ENCODE measurements at places on chromosomes 2 and 18.

DNA sequence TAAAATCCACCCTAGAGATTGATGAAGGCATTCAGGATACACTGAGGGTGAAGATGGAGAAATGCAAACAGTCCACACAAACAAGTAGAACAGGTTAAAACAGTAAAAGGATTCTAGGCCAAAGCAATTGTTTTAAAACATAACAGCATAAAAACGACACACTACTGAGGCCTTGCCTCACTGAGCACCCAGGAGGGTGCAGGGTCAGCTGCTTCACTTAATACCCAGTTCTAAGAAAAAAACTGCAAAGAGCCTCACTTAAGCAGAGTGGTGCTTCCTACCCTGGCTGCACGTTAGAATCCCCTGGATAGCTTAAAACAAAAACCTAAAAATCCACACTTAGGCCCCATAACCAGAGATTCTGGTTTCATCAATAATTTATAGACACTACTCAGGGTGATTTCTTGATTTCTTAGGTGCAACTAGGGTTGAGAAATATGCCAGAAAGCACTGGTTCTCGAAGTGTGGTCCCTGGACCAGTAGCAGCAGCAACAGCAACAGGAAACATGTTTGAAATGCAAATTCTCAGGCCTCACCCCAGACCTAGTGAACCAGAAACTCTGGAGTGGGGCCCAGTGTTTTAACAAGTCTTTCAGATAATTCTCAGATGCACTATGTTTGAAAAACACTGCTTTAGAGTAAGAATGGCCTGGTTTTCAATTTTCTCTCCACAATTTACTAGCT is 279.1 kb downstream of the ZEB2 start:
- no peak for DNase-seq

DNA sequence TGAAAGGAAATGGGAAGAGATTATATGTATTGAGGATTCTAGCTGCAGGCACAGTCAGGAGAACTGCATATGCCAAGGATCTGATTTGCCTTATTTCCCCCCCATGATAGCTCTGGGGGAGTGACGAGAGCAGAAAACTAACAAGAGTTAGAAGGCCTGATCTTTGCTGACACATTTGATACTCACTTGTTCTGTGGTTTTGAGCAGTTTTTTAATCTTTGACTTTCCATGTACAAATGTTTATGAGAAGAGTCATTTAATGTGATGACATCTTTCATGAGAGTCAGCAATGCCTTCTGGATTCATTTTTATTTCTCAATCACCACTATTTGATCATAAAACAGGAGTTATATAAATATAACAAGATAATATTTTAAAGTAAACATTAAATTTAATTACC is 12.7 kb upstream of the SERPINB7 start:
- DNase-seq: no peak

- no peak for DNase-seq
Observed at GRCh38 chr2:155518094-155518493, 814.4 kb downstream of the NR4A2 start.

DNA sequence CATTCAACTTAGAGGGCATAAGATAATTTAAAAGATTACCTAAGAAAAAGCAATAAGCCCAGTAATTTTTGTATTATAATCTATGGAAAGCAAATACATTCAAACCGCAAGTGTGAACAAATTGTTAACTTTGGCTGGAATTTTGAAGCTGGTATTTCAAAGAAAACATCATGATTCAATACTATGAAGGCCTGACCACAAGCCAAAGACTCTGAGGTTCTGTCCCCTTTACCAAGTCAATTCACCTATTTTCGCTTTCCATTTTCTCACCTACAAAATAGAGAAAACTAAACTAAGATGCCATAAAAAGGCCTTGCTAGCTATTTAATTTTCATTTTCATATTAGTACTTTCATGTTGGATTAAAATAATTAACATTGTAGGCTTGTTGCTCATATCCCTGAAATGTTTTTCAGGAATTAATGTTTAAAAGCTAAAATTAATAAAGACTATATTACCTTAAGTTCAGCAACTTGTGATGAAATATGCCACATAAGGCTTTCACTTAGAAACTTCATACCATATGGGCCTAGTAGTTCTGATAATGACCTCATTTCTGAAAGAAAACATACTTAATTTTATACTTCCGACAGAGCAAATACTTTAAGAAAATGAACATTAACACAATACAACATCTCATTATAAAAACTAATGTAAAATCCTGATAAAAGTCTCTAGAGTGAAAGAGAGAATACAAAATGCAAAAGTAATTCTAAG is 85.7 kb upstream of the FRZB start:
- no peak for DNase-seq

- no peak for DNase-seq
Observed at GRCh38 chr2:240356700-240357640, 78.5 kb upstream of the GPC1 start.

DNA sequence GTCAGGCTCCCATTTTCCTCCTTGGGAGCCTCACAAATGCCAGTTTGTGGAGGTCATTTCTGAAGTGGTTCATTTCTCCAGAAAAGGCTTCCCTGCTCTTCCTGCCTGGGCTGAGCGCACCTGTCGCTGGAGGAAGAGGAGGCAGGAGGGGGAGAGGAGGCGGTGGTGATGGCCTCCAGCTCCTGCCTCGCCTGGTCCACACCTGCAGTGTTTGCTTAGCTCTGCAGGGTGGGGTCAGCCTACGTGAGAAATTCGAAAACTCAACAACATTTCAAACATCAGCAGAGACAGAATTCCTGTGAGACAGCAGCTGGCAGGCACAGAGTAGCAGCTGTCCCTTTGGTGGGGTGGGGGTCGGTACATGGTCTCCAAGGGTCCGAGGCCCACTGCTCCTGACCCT is 7.9 kb downstream of the IMPA2 start:
- DNase-seq: no peak

GRCh38 chr2:118856330-118856977 is 9.0 kb upstream of the EN1 start:
- peak; percentile 10 for DNase-seq

GRCh38 chr2:241914542-241914941 is 45.0 kb downstream of the RTP5 start:
- no peak for DNase-seq

DNA sequence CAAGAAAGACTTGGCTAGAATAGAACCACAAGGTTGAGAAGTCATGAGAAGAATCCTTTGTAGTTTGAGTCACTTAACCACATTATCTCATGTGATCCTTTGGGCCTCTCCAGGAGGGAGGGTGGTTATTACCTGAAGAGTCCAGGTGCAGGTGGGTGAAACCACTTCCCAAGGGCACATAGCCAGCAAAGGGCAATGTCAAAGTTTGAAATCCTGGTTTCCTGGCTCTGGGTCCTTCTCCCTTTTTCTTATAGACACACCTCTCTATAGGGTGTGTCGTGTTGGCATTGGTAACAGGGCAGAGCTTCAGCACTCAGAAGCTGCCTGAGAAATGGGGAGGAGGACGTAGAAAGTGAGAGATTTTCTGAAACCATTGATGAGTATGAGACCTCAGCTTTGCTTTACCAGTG is 137.9 kb downstream of the MGAT5 start:
- DNase-seq: no peak

All from HuH-7.5 (cell line).